ENCODE measurements at places on chromosomes 5 and 9.

DNA sequence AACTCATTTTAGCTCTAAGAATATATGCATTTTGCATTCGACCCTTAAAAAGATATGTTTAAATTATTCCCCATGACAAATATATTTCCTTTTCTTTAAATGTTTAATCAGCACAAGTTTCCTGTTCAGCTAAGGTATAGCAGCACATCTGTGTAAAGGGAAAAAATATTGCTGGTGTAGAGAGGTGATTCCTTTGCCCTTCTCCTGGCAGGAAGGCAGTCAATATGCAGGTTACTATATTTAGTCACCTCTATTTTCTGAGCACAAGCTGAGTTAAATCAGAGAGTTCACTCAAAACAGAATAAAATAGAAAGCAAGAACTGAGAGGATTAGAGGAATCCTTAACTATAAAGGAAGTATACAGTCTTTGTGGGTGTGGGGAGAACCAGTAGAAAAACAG lies 274.4 kb upstream of the PCSK5 start:
- no peak for DNase-seq

DNA sequence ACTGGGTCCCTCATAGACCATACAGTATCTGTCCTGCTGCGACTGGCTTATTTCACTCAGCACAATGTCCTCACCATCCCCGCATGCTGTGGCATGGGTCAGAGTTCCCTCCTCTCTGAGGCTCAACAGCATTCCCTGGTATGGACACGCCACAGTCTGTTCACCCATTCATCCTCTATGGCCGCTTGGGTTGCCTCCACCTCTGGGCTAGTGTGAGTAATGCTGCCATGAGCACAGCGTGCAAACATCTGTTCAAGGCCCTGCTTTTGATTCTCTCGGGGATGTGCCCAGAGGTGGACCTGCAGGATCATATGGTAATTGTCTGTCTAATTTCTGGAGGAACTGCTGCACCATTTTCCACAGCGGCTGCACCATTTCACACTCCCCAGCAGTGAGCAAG lies 5.5 kb upstream of the FBP2 start:
- no peak for DNase-seq

DNA sequence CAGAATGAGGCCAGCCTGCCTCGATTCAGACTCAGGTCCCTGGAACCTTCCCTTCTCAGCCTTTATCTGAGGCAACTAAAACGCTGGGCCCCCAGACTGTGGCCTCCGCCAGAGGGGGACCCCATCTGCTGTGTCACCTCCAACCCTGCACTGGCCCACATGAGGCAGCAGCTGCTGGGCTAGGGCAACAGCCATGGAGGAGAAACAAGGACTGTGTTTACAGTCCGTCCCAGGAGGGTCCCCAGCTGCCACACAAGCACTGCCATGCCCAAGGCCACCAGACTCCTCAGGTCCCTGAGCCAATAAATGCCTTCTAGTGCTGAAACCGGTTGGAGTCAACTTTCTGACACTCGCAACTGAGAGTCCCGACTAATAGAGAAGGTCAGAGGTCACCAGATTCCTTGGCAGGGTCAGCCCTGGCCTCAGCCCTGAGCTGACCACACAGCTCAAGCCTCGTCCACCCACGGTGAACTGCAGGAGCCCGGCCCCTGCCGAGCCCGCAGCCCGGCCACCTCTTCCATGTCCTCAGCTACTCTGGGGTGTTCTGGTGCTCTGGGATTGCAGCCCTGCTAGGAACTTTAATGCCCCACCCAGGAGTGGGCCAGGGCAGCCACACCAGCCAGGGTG lies 77.0 kb downstream of the ZNF354C start:
- DNase-seq, result no peak

DNA sequence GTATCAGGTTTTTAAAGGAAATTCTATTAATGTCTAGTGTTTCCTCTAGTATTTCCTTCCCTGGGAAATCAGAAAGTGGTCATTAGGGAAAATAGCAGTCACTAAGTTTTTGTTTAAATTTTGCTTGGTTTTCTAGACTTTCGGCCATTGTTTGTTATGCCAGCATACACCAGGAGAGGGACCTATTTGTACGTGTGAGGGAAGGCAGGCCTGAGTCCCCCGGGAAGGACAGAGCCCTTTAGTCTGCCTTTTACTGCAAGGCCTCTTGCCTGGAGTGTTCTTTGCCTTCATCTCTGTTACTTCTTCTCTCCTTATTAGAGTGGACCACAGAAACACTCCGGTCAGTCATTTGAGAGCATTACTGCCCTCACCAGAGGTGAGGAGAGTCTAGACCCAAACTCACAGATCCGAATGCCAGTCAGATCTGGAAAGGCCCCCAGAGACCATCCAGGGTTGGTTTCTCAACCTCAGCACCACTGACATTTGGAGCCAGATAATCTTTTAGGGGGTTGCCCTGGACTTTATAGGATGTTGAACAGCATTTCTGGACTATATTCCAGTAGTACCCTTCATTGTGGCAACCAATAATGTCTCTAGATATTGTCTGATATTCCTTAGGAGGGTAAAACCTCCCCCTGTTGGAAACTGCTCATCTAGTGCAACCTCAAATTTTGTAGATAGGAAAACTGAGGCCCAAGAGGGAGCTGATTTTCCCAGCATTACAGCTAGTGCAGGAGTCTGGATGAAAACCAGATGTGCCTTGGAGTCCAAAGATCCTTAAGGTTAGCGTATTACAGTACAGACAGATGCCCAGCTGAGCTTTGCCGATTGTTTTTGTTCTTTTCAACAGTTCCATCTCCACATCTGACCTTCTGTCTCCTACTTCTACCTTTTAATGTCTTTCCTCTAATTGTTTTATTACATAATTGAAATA lies 93.0 kb upstream of the NIPAL4 start:
- DNase-seq, result no peak

DNA sequence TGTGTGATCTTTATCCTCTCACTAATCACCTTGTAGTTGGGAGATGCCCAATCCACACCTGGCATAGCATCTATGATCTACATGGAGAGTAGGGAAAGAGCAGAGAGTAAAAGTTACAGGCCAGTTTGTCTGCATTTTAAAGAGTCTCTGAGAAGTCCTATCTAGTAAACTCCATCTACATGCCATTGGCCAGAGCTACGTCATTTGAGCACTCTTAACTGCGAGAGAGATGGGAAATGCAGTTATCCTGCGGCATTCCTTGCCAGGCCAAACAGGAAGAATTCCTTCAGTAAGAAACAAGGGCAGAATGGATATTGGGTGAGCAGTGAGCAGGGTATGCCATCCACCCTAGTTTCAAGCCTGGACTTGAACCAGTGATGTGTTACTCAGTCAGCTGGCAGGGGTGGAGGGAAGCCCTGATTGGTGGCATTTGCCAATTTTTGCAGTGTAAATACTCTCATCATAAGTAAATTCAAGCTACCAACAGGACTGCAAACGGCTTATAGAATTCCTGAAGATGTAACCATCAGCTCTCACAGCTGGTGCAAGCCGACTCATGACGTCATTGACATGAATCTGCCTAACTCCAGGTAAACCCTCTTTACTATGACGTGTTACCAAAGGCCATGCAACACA lies 156.8 kb upstream of the MSX2 start:
- DNase-seq, result no peak

GRCh38 chr5:41435276-41435675 lies 75.1 kb downstream of the PLCXD3 start:
- no peak for DNase-seq

GRCh38 chr9:123326662-123327093 lies 29.3 kb upstream of the CRB2 start:
- no peak for DNase-seq

DNA sequence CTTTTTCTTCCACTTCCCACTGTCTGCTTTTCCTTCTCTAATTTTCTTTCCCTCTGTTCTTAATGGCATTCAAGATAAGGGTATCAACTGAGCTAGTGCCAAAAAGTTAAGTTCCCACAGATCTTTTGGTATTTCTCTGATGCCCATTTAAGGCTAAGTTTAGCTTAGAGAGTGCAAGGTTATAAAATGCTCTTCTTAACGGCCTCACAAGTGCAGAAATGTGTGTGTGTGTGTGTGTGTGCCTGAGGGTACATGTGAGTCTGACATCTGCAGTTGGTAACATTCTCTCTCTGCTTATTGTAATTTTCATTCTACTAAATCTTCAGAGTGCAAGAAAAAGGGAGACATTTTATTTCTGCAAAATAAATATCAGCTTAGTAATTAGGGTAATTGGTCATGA lies 24.2 kb downstream of the FBN2 start:
- DNase-seq, result no peak

DNA sequence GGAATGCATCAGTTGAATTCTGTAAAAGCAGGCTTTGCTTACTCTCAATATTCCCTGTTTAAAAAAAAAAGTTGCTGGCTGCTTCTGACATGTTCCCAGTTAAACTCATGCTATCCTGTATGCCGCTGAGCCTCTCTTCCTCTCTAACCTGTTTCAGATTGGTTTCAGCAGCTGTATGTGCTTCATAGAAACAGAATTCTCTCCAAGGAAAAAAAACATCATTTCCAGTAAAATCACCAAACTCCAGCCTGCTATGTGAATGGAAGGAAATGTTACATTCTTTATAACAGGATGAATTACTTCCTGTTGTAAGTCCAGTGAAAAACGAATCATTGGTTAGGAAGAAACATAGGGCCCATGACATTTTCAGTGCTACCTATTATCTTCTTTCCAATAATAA lies 25.7 kb upstream of the KCNV2 start:
- no peak for DNase-seq

- no peak for DNase-seq
These were observed 138.6 kb downstream of the ARL15 start for GRCh38 chr5:54171645-54172384.

GRCh38 chr5:156515803-156516360 lies 188.9 kb downstream of the SGCD start:
- DNase-seq, result no peak

DNA sequence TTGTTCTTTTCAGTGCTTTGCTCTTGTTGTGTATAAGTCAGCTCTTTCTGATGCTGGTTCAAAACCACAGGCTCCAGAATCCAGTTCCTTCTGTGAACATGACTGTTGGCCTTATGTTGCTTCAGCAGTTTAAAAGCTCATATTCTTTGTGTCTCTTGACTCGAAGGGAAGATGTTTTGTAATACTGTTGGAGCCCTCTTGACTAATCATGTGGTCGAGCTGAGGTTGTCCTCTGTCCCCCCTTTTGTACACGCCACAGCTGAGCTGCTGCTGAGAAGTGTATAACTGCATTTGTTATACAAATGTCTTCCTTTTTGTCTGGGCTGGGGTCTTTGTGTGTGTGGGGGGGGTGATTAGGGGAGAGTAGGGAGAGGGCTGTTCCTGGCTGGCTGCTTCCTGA lies 35.8 kb downstream of the SLC36A1 start:
- DNase-seq, result no peak

Data from D721Med (cell line).